ENCODE measurements at places on chromosomes 1 and 21.

DNA sequence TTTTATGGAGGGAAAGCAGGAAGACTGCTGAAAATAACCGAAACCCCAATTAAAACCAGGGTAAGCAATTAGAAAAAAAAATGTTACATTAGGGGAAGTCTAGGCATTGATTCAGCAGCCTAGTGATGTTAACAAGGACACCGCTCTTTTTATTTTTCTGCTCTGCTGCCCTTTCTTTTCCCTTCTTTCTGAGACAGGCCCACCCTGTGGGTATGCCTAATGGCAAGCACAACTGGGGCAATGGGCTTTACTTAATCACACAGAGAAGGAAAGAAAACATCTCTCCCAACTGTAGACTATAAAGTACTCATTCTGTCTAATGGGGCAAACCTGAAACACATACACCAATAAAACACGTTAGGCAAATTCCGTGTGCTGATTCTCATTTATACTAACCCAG is 69.6 kb downstream of the GBP6 start:
- DNase-seq, result no peak

- no peak for DNase-seq
Measured at GRCh38 chr1:159974350-159974965, 20.4 kb upstream of the SLAMF9 start.

- no peak for DNase-seq
Measured at GRCh38 chr1:42417166-42417565, 36.6 kb downstream of the RIMKLA start.

DNA sequence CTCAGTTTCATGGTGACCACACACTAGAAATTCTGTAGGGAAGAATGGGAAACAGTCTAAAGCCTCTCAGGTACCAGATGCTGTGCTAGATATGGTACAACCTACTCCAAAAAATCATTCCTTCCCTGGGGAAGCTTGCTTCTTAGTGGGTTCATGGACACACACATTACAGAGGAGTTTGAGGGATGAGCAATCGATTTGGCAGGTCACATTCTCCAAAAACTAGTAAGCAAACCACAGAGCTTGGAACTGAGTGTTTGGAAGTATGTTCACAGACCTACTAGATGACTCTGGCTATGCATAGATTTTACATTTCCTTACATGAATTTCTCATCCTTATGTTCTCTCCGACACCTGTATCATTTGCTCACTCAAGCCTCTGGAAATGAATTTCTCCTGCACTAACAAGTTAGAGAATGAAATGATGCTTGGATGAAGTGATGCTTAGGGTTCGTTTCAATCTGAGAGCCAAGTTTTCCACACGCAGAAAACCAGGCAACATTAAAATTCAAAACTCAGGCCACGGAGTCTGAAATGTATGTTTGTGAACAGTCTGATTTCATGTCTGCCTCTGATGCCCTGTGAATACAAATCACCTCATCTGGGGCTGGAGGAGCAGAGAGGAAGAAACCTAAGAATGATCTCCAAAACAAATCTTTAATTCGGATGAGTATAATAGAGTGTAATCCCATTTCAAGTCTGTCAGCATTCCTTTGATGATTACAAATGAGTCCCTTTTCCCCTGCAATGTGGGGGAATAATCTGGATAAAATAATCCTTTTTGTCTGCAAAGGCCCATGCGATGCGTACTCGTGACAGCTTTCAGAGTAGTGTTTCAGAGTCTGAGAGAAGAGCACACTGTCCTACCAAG is 11.0 kb downstream of the EVA1C start:
- no peak for DNase-seq

DNA sequence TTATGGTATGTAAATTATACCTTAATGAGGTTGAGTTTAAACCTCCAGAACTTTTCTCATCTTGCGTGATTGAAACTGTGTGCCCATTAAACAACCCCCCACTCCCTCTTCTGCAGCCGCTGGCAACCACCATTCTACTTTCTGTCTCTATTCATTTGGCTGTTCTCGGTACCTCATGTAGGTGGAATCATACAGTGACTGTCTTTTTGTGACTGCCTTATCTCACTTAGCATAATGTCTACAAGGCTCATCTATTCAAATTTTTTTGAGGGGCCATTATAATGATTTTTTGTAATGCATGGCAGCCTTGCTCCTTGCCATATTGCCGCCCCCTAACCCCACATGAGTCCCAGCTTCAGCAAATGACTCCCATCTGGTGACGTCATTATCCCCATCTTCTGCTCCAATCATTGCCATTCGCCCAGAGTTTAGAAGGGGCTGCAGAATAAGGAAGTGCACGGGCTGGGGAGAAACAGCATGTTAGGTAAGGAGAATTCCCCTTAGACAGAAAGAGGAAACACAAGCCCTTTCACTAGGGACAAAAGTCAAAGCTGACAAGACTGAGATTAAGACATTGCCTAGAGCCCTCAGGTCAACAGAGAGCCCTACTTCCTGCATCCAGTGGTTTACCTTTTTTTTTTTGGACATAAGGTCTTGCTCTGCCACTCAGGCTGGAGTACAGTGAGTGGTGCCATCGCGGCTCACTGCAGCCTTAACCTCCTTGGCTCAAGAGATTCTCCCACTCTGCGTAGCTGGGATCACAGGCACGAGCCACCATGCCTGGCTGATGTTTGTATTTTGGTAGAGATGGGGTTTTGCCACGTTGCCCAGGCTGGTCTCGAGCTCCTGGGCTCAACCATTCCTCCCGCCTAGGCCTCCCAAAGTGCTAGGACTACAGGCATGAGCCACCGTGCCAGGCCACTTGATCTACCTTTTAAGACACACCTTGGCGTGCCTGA is 78.4 kb upstream of the ERRFI1 start:
- no peak for DNase-seq

GRCh38 chr1:84929581-84929980 is 36.6 kb upstream of the LPAR3 start:
- DNase-seq, result no peak

GRCh38 chr1:162297208-162297607 is 79.4 kb downstream of the SPATA46 start:
- DNase-seq, result no peak
